ENCODE measurements at places on chromosomes 4 and X. TPM values are rescaled to one million over a fixed set of nuclear protein-coding genes. Genes with fewer than 3 reads are reported as not detected.

SCML2 gene
- total RNA-seq, result 0.81 TPM

PPP2R2C gene
- total RNA-seq, result 0.09 TPM

OPHN1 gene
- 9.8 TPM for total RNA-seq

GAK gene
- total RNA-seq, result 138 TPM

MSX1 gene
- total RNA-seq, result 2.5 TPM

CENPE gene
- 0.78 TPM for total RNA-seq

IRS4 gene
- not detected for total RNA-seq

RTL5 gene
- total RNA-seq, result 9.2 TPM

DNA sequence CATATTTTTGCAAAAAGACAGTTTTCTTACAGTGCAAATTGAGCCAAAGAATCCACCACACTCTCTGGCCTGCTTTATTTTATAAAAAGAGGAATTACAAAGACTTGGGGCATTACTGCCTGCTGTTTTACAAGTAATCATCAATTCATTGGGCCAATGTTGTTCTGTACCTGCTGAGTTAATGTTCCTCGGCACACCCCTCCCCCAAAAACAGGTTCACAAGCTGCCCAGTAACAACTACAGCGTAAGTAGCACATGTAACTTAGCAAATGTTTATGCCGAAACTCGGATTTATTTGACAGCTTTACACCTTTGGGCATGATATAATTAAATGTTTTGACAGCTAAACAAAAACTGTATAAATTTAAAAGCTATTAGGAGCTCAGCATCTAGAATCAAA is 214.6 kb upstream of the MAB21L2 start:
- H3K4me1 ChIP-seq, result no peaks in the 10 kb centered on the region
- H3K4me3 ChIP-seq, result no peak overlapping the region
- H3K27ac ChIP-seq, result no peak overlapping the region
- no peaks in the 10 kb centered on the region for H3K27me3 ChIP-seq

DNA sequence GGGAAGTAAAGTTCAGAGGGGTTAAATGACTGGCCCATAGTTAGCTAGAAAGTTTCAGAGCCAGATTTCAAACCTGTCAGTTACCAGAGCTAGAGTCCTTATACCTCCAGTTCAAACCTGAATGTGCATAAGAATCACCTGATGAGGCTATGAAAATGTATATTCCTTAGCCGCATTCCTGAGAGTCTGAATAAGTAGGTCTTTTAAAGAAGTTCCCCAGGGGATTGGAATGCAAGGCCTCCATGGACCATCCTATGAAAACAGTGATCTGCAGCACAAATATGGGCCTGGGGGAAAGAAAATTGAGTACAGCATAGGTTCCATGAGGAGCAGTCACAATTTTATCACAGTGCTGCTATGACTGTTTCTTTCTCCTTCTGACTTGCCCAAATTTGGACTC is 263.9 kb upstream of the CXorf66 start:
- H3K4me3 ChIP-seq, result no peak overlapping the region
- no peaks in the 10 kb centered on the region for H3K4me1 ChIP-seq
- no peaks in the 10 kb centered on the region for H3K36me3 ChIP-seq
- no peaks in the 10 kb centered on the region for H3K27me3 ChIP-seq

DNA sequence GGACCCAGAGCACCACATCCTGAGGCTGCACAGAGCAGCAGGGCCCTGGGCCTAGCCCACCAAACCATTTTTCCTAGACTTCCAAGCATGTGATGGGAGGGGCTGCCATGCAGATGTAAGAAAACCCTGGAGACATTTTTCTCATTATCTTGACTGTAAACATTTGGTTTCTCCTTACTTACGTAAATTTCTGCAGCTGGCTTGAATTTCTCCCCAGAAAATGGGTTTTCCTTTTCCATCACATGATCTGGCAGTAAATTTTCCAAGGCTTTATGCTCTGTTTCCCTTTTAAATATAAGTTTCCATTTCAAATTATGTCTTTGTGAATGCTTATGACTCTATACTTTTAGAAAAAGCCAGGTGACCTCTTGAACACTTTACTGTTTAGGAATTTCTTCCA is 945.9 kb upstream of the NDST4 start:
- no peaks in the 10 kb centered on the region for H3K36me3 ChIP-seq
- H3K27me3 ChIP-seq, result no peaks in the 10 kb centered on the region
- no peak overlapping the region for H3K4me3 ChIP-seq
- no peak overlapping the region for H3K27ac ChIP-seq
- no peak for DNase-seq

DNA sequence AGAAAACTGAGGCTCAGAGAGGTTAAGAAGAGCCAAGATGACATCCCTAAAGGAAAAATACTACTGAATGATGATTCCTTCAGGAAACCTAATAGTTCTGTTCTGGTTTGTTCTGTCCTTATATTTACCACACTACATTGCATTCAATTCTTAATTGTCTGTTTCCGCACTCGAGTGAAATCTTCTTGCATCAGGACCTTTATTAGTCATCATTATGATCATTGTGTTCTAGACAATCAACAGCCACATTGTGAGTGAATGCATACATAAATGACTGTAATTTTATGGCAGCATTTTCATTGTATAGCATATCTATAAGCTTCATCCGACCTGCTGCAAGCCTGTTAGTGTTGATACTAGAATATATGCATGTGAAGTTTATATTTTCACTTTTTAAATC is 156.7 kb upstream of the FAM241A start:
- DNase-seq, result no peak
- no peak overlapping the region for H3K27ac ChIP-seq
- H3K4me1 ChIP-seq, result peaks cover 5% of the 10 kb centered on the region
- no peaks in the 10 kb centered on the region for H3K27me3 ChIP-seq

DNA sequence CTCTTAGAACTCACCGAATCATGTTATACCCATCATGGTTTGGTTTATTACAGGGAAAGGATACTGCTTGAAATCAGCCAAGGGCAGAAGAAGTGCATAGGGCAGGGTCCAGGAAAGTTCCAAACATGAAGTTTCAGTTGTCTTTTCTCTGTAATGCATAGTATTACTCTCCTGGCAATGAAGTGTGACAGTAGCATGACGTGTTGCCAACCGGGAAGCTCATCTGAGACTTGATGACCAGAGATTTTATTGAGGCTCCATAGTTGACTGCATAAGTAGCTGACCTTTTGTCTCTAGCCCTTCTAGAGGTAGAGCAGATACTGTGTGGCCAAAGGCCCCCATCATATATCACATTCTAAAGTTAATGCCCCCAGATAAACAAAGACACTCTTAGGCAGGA is 72.1 kb downstream of the BEND4 start:
- H3K4me3 ChIP-seq, result no peak overlapping the region
- no peaks in the 10 kb centered on the region for H3K4me1 ChIP-seq
- H3K27me3 ChIP-seq, result no peaks in the 10 kb centered on the region

- no peaks in the 10 kb centered on the region for H3K4me1 ChIP-seq
- H3K36me3 ChIP-seq, result no peaks in the 10 kb centered on the region
- no peak overlapping the region for H3K4me3 ChIP-seq
Observed at GRCh38 chrX:97367125-97367524, 483.4 kb downstream of the RPA4 start.

GRCh38 chr4:116952530-116953136 is 132.7 kb downstream of the TRAM1L1 start:
- no peaks in the 10 kb centered on the region for H3K27me3 ChIP-seq
- no peak overlapping the region for H3K27ac ChIP-seq
- no peak overlapping the region for H3K4me3 ChIP-seq
- H3K4me1 ChIP-seq, result no peaks in the 10 kb centered on the region
- no peak for DNase-seq

GRCh38 chr4:82891707-82892466 is 934 bp upstream of the SEC31A start:
- H3K27ac ChIP-seq, result peak overlapping the region; percentile 99
- no peak for DNase-seq

GRCh38 chr4:138021139-138021830 is 220.9 kb downstream of the SLC7A11 start:
- no peaks in the 10 kb centered on the region for H3K36me3 ChIP-seq
- no peaks in the 10 kb centered on the region for H3K4me1 ChIP-seq
- H3K27ac ChIP-seq, result no peak overlapping the region
- H3K27me3 ChIP-seq, result no peaks in the 10 kb centered on the region

DNA sequence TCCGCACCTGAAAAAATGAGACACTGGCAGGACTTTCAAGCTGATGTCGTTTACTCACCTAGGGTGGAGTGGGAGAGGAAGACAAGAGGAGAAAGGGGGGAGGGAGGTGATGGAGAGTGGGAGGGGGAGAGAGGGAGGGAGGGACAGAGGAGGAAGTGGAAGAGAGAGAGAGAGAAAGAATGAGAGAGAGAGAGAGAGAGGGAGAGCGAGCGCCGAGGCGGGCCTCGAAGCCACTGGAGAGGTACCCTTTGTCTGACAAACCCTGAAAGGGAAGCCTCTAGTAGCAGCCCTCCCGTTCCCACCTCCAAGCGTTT is 296 bp upstream of the ADGRL3 start:
- H3K36me3 ChIP-seq, result no peaks in the 10 kb centered on the region
- peak overlapping the region; percentile 52 for H3K4me3 ChIP-seq
- no peaks in the 10 kb centered on the region for H3K4me1 ChIP-seq
- H3K27me3 ChIP-seq, result peaks cover 42% of the 10 kb centered on the region

DNA sequence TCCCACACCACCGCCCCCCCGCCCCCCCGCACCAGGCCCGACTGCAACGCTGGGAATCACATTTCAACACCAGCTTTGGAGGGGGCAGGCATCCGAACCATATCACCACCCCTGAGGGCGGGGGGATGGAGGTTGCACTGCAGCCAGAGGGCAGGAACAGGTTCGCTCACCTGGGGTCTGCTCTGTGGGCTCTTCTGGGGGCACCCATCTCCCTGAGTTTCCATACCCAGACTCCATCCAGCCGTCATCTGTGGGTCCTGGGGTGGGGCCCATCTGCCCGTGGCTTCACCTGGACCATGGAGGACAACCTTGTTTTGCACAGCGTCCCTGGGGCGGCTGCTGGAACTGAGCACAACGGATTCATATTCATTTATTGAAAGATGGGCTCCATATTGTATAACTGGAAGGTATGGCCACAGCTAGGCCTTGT is 6.9 kb downstream of the PSAPL1 start:
- no peaks in the 10 kb centered on the region for H3K4me1 ChIP-seq
- no peaks in the 10 kb centered on the region for H3K27me3 ChIP-seq
- H3K27ac ChIP-seq, result no peak overlapping the region
- no peaks in the 10 kb centered on the region for H3K36me3 ChIP-seq
- DNase-seq, result peak; percentile 40

DNA sequence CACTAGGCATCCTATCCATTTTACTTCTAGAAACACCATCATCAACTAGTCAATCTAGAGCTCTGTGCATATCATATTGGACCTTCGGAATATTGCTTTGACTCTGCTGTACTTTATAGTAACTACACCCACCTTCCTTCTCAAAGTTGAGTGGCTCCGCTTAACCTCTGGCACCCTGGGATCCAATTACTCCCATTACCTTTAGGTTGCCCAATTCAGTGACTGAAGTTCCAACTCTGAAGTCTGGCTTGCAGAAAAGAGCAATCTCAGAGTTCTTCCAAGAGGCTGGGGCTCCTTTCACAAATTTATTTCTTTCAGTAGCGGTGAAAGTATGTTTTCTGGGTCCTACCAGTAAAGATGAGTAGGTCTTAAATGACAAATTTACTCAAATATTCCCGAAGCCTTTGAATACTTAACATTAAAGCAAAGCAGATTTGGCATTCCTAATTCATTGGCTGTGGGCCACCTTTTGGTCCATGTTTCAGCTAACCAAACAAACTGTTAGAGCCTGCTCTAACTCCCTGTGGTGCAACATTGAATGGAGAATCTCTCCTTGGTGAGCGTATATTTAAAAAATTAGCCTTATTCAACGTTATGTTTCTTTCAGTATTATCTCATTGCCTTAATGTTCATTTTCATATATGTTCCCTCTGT is 1215.8 kb downstream of the RAPGEF2 start:
- H3K4me1 ChIP-seq, result no peaks in the 10 kb centered on the region
- no peaks in the 10 kb centered on the region for H3K27me3 ChIP-seq

- DNase-seq, result no peak
- no peaks in the 10 kb centered on the region for H3K27me3 ChIP-seq
- no peaks in the 10 kb centered on the region for H3K36me3 ChIP-seq
- no peak overlapping the region for H3K27ac ChIP-seq
- peak overlapping the region; percentile 0 for H3K4me3 ChIP-seq
- H3K4me1 ChIP-seq, result peaks cover 42% of the 10 kb centered on the region
Observed at GRCh38 chr4:6984612-6985425, 58.4 kb upstream of the TADA2B start.

GRCh38 chrX:154322890-154323289 is 27.3 kb downstream of the TKTL1 start:
- no peak overlapping the region for H3K4me3 ChIP-seq
- H3K4me1 ChIP-seq, result peaks cover 14% of the 10 kb centered on the region
- H3K27ac ChIP-seq, result no peak overlapping the region
- no peaks in the 10 kb centered on the region for H3K27me3 ChIP-seq
- H3K36me3 ChIP-seq, result no peaks in the 10 kb centered on the region

DNA sequence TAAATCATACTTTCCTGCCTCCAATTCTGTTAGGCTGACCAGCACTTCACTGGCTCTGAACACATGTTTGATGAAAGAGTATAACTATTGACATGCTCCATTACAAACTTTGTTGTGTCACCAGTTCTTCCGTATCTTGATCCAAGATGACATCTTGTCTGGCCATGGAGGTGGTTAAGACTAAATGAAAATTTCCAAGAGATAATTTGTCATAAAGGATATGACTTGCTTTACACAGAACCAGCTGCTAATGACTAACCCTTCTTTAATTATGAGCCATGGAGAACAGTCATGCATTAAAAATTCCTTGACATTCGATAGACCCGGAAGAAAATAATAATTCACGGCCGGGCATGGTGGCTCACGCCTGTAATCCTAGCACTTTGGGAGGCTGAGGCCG is 17.7 kb upstream of the N4BP2 start:
- H3K36me3 ChIP-seq, result no peaks in the 10 kb centered on the region
- DNase-seq, result no peak
- H3K4me3 ChIP-seq, result no peak overlapping the region
- no peaks in the 10 kb centered on the region for H3K4me1 ChIP-seq

GRCh38 chr4:25982962-25983361 is 68.9 kb downstream of the SMIM20 start:
- no peaks in the 10 kb centered on the region for H3K4me1 ChIP-seq
- H3K4me3 ChIP-seq, result no peak overlapping the region
- H3K27me3 ChIP-seq, result no peaks in the 10 kb centered on the region

DNA sequence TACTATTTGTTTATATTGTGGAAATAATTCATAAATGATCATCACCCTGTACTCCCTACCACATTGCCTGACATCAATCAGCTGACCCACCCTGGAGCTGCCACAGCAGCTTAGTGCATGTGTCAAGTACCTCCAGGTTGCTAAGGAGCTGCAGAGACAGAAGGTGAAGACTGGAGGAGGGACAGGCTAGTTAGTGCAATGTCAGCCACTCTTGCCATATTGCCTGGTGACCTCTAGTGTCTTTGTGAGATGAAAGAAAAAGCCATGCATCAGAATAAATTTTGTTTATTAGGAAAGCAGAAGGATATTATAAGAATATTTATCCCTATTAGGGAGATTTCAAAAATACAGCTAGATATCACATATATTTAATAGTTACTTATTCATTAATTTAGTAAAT is 243.9 kb upstream of the FAT4 start:
- no peaks in the 10 kb centered on the region for H3K36me3 ChIP-seq
- DNase-seq, result no peak
- no peaks in the 10 kb centered on the region for H3K27me3 ChIP-seq
- H3K27ac ChIP-seq, result no peak overlapping the region

All from upper lobe of right lung (tissue), 1 donor.